NCI-H82 (cell line): ENCODE measurements at places on chromosomes 11 and 22.

- DNase-seq, result no peak
Observed at GRCh38 chr22:45179276-45180049, 15.7 kb downstream of the NUP50 start.

- no peak for DNase-seq
Observed at GRCh38 chr11:122189229-122189628, 73.2 kb upstream of the BLID start.

GRCh38 chr11:107123022-107123421 lies 104.7 kb upstream of the GUCY1A2 start:
- no peak for DNase-seq

GRCh38 chr22:26452236-26453016 lies 23.4 kb downstream of the ASPHD2 start:
- DNase-seq, result no peak

DNA sequence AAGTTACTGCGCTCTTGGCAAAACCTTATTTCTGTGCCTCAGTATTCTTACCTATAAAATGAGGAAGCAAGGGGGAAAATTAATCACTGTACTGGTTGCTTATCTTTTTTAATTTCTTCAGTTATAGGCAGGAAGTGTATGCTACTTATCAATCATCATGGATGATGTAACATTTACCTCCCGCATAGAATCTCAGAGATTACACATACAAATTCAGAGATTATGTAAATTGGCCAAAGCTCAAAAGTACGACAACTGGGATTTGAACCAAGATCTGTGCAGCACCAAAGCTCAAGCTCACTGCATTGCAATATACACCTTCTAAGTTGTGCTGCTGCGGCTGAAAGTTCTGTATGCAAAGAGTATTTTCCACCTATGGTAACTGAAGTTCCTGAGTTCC lies 83.0 kb downstream of the PDHX start:
- DNase-seq, result no peak

DNA sequence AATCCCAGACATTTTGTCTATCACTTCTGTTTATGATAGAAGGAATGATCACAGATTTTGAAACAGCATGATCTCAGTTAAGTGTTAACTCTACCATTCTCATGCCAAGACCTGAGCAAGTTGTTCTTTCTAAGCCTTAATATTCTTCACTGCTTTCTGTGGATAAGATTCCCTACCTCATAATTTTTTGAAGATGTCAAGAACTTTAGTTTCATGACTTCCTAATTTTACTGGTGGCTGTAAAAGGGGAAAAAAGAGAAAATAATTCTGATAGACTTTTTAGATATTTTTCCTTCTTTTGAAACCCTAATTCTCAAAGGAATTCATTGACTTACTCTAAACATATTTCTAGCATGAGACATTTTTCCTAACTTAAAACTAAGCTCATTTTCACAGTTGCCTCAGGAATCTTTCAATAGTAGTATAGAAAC lies 520.0 kb upstream of the LUZP2 start:
- no peak for DNase-seq
